COR-L47 (cell line): ENCODE measurements at places on chromosomes 7 and 10.
A peak's percentile ranks its signal among the peaks of the same experiment; 100 is the strongest.

- no peak for DNase-seq
These were observed 9.2 kb downstream of the TAS2R60 start for GRCh38 chr7:143452495-143452894.

- no peak for DNase-seq
These were observed 41.3 kb downstream of the TAS2R41 start for GRCh38 chr7:143518941-143519340.

DNA sequence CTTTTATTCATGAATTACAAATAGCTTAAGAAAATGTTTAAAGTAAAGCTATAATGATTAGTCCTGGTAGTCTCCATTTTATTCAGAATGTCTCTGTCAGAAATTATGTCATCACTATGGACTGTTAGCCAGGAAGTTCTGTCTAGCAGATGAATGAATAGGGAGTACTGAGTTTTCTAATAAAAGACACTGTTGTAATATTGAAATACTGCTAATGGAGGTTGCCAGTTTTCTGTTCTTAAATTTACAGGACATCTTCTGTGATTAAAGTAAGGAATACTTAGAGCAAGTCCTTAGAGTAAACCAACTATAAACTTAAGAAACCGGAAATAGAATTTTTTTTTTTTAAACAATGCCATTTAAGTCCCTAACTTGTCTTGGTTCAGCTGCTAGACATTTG is 309.8 kb downstream of the ADK start:
- DNase-seq: no peak

DNA sequence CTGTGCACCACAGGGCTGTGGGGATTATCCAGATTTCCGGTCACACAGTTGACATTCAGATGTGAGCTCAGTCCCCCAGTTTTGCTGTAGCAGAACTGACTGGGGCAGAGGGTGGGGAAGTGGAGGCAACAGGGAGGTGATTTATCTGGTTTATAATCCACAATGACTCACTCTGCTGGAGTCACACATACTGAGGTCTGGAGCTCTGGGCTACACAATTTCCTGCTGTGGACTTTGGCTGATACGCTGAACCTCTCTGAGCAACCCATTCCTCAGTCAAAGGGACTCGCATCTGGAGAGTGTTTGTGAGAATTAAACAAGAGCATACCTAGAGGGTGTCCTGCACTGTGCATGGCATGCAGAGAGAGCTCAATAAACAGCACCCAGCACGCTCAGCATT is 64.8 kb upstream of the PLPP4 start:
- DNase-seq: no peak

GRCh38 chr10:4008676-4009382 is 223.8 kb upstream of the KLF6 start:
- DNase-seq: no peak

- no peak for DNase-seq
These were observed 12.6 kb upstream of the ICA1 start for GRCh38 chr7:8274589-8274988.

- DNase-seq: no peak
These were observed 94.2 kb downstream of the NRBF2 start for GRCh38 chr10:63227207-63227895.

- DNase-seq: no peak
These were observed 191.1 kb downstream of the ZMYND11 start for GRCh38 chr10:326350-326749.

DNA sequence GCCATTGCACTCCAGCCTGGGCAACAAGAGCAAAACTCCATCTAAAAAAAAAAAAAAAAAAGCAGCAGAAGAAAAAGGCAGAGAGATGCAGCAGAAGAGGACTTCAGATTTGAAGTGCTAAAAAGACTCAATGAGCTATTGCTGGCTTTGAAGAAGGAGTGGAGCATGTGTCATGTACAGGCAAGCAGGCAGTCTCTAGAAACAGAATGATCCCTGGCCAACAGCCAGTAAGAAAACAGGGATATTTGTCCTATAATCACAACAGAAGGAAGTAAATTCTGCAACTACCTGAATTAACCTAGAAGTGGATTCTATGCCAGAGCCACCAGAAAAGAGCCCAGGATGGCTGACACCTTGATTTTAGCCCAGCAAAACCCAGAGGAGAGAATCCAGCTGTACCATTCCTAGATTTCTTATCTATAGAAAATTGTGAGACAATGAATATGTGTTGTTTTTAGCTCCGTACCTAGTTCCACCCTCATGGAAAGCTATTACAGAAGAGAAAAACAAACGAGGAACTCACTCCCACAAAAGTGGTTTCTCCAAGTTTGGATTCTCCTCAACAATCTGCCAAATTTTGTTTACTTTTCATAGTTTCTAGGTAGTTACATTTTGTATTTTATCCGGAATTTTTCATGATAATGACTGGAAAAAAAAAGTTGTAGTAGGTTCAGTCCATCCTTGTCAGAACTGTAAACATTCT is 198.2 kb upstream of the GNAI1 start:
- peak; percentile 3 for DNase-seq
